ENCODE measurements at places on chromosomes 2 and 18.

DNA sequence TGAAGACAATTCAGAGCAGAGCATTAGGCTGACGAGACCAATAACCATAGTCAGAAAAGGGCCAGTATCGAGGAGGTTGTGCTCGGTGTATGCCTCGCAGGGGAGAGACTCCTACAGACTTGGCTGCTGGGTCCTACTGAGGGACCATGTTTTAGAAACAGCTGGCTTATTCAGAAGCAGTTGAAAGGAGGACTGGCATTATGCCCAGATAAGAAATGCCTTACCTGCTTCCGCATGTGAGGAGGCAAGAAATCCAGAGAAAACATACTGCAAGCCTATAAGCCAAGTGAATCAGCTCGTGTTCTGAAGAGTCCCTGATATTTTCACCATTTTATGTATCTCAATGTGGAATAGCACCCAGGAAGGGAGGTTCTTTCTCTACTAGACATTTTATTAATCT lies 434.7 kb downstream of the GRB14 start:
- peak; percentile 76 for DNase-seq

DNA sequence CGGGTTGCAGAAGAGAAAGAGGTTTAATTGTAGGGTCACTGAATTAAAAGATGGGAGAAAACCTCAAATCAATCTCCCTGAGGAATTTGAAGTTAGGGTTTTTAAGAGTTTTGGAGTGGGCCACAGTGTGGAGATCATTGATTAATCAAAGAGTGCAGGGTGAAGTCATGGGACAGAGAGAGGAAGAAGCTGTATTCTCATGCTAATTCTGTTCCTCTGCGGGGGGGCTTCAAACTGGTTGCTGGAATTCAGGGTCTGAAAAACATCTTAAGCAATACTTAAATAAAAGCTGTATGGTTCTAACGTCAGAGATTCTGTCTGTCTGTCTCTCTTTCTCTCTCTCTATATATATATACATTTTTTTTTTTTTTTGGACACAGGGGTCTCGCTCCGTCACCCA lies 169.8 kb upstream of the SPATS2L start:
- no peak for DNase-seq

DNA sequence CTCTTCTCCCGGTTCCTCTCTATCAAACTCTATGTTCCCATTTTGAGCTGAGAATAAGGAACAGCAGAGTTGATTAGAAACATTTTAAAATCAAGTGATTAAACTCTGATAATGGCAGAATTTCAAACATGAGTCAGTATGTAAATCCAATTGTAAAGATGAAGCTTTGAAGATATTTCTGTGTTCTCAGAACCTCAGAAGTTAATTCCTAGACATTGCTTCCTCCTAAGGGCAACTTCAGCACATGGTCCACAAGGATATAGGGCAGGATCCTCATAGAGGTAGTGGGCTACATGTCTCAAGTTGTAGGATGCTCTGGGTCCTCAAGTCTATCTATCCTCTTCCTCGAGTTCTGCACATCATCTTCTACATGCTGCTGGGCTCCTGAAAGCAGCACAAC lies 46.3 kb downstream of the QPCT start:
- DNase-seq = no peak

- DNase-seq = no peak
Measured at GRCh38 chr2:129239141-129239540, 740.3 kb upstream of the RAB6C start.

GRCh38 chr18:52045946-52046675 lies 293.9 kb upstream of the DCC start:
- DNase-seq = peak; percentile 39

GRCh38 chr2:108182489-108182888 lies 57.3 kb upstream of the SULT1C3 start:
- peak; percentile 19 for DNase-seq

GRCh38 chr2:15307526-15307925 lies 253.6 kb downstream of the NBAS start:
- DNase-seq = no peak

DNA sequence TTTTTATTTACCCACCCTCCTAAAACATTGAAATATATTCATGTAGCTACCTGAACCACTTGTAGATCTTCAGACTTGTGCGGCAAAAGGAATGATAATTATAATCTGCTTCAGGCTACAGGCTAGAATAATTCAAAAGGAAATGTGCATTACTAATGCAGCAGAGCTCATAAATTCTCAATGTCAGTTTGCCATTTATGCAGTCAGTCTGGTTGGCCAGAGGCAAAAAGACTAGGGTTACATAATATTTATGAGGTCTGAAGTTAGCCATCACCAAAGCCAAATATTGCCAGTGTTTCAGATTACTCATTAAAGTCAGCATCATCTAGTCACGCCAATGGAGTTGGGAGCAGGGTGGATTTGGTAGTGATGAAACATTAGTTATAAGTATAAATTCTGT lies 38.9 kb downstream of the METAP1D start:
- no peak for DNase-seq

DNA sequence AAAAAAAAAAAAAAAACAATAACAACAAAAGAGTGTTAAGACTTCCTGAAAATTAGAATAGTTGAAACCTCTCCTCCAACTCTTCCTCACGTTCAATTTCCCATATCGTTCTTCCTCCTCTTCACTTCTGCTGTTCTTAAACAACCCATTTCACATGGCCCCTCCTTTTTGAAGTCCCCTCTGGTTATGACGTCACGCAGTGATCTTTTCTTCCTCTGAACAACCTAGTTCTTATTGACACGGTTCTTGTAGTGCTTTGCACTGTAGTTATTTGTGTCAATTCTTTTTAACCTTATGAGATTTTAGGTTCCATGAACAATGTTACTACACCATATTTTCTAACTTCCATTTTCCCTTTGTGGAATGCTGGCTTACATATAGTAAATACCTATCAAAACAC lies 69.5 kb upstream of the RGPD4 start:
- no peak for DNase-seq

DNA sequence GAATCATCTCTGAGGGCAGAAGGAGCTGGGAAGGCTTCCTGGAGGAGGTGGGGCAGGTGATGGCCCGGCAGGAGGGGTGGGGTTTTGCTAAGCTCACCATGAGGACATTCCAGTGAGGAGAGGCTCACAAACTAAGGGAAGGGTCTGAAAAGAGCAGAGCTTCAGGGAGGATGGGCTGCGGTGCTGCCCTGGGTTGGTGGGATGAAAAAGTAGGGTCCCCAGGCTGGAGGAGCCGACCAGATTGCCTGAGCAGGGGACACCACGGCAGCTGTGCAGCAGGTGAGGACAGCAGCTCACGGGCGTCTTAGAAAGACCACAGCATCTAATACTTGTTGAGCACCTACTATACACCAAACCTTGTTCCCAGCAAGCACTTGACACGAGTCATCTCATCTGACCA lies 82.2 kb downstream of the DYSF start:
- no peak for DNase-seq

GRCh38 chr2:112915300-112916144 lies 4.6 kb downstream of the IL37 start:
- DNase-seq = no peak

DNA sequence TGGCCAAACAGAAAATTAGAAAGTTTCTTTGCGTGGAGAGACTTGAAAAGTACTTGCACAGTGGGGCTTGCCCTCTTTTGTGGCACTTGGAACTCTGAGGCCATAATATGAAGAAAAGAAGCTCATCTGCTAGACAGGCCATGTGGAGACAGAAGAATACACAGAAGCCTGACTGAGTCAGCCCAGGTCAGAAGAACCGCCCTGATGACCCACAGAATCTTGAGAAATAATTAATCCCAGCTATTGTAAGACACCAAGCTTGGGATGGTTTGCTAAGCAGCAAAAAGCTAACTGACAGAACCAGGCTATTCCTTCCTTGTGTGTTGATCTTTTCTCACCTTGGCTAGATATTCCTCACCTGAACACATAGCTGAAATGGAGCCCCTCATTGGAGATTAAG lies 33.7 kb downstream of the G6PC2 start:
- no peak for DNase-seq

GRCh38 chr18:69250305-69251151 lies 150.2 kb upstream of the DOK6 start:
- DNase-seq = no peak

DNA sequence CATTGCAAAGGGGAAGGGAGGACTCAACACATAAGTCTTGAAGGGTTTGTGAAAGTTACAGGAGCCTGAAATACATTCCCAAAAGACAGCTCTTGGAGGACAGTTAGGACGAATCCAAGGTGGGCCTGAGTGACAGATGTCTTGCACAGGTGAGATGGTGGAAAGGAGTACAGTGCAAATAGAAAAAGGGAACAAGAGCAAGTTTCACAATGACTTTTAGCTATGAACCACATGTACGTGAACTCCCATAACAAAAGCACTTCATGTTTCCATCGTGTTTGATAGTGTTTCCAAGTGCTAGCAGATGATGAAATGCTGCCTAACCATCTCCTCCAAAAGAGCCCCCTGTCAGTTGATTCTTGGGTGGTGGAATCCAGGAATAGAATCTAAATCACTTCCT lies 1.8 kb downstream of the IL18RAP start:
- no peak for DNase-seq

DNA sequence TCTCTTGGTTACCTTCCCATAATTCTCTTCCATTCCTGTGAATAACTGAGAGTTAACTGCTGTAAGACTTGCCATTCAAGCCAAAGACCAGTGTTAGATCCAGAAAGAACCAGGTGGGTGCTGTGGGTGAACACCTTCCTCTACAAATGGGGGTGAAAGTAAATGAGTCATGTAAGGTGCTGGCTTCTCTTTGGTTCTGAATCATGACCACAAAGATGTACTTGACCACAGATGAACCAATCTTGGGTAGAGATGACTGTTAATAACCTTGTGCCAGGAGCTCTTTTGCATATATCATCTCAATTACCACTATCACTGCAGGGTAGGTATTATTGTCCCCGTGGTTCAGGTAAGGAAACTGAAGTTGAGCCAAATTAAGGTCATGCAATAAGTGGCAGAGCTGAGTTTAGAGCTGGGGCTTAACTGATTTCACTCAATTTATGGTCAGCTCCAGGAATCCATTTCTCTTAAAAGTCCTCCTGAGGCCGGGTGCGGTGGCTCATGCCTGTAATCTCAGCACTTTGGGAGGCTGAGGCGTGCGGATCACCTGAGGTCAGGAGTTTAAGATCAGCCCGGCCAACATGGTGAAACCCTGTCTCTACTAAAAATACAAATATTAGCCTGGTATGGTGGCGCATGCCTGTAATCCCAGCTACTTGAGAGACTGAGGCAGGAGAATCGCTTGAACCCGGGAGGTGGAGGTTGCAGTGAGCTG lies 244.9 kb upstream of the CXCR4 start:
- DNase-seq = no peak

DNA sequence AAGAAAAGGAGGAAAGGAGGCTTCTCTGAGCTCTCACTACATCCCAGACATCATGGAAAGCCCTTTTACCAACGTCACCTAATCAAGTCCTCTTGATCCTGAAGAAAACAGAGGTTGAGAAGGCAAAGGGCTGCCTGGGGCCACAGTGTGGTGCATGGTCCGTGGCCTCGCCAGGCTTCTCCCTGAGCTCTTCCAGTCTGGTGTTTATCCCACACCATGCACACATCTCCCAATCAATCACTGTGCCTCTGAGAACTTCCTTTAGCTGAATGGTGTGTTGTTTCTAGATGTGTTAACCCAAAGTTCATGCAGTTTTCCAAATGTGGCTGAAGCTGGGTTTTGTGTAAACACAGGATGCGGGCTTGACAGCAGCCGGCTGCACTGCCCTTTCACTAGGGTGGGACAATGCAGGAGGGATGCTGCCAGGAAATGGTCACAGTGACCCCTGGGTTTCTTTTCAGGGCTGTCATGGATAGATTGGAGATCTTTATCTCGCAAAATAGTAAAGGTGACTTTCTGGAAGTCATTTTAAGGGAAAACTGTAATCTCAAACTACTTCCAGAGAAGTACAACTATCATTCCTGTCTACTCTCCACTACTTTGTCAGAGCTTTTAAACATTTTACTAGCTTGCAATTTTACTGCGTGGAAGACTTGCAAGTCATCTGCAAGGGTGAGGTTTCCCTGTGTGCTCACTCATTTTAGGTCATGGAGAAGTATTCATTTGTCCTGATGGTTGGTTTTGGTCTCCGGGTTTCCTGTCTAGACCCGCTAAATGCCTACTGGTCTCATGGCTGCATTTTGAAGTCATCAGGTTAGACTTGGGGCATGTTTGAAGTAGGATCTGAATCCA lies 54.6 kb downstream of the IL1R2 start:
- DNase-seq = no peak

DNA sequence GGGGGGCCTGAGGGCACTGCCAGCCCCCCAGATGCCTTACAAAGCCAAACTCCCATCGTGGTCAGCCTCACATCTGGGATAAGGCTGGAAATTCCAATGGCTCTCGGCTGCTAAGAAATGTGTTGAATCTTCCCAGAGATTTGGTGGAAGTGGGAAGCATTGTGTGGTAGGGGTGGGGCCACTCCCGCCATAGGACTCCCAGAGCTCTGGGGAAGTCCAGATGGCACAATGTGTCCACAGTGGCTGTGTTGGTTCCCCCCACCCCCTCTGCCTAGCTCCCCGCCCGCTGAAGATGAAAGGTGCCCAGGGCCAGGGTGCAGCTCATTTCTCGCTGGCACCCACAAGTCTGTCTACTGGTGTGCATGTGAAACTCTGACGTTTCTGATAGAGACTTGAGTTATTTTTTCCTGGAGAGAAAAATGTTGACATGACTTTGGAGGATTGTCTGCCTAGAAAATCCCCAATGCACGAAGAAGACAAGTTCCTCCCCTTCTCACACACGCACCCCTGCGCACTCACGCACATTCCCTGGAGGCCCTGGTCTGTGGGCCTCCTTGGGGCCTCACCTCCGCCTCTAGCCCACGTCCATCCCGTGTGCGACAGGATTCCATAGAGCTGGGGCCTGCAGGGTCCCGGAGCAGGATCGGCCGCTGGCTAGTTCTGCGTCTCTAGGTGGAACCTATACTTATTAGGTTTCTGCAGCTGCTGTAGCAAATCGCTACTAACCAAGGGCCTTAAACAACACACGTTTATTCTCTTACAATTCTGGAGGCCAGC lies 199.1 kb downstream of the ZFP36L2 start:
- no peak for DNase-seq

DNA sequence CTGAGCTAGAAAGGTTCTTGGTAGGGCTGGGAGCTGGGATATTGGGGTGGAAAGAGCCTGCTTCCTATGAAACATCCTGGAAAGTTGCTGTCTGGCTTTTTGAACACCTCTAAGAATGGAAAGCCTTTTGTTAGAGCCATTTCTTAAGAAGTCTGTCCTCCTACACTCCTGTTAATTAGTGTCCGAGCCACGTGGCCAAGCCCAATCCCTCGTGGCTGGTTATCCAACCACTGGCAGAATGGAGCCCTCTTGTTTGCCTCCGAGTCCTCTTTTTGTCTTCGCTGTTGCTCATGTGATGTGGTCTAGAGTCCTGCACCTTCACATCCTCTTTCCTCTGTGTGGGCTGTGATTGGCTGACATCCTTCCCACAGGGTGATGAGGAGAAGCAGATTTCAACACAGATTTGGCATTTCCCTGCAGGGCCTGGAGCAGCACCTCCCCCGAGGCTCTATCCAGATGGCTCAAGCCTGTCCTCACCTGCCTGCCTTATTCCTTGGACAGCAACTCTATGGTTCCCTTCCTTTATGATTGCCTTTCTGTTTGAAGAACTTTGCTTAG lies 8.2 kb upstream of the TOGARAM2 start:
- no peak for DNase-seq

- no peak for DNase-seq
Measured at GRCh38 chr2:67604360-67604759, 207.2 kb downstream of the ETAA1 start.
